ENCODE measurements at places on chromosomes 7 and 10.

DNA sequence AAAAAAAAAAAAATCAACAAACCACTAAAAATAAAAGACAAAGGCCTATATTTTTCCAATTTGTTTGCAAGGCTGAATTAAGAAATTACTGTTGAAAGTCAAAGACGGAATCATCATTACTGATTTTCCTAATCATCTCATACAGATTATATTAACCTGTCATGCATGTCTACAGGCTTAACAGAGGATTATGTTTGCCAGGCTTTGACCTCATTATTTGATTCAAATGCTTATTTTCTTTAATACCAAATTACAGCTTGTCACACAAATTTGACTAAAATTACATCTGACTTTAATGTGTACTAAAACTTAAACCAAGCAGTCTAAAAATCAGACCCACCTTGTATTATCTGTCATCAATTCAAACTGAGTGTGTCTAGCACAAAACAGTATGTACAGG, 21.2 kb downstream of the KIF5B start:
- no peak for DNase-seq

DNA sequence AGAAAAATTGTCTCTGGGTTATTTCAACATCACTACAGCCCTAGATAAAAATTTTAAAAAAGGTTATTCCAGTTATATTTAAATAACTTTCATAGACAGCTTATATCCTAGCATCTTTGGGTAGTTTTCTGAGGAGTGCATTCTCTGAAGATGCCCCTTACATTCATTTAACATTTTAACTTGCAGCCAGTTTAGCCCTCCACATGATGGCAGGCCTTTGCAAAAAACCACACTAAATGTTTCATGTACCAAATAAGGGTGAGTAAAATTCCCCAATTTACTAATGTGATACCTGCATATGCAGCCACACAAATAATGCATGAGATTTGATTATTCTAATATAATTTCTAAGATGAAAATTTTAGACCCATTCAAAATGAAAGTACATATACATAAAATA, 108.4 kb upstream of the ZWINT start:
- DNase-seq: no peak

- DNase-seq: no peak
Observed at GRCh38 chr10:18340496-18341051, 200.3 kb downstream of the CACNB2 start.

- DNase-seq: no peak
Observed at GRCh38 chr7:39133088-39133487, 155.4 kb downstream of the POU6F2 start.

- DNase-seq: peak; percentile 9
Observed at GRCh38 chr10:93541402-93542357, 24.8 kb upstream of the FFAR4 start.

DNA sequence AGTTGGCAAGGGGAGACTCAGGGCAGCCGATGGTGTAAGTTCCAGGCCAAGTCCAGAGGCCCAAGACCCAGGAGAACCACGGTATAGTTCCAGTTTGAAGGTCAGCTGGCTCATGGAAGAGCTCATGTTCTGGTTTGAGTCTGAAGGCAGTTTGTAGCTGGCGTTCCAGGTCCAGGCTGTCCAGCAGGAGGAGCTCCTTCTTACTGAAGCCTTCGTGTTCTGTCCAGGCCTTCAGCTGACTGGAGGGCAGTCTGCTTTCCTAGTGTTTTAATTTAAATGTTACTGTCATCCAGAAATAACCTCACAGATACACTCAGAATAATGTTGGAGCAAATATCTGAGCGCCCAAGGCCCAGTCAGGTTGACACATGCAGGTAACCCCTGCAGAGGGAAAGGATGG, 4.2 kb downstream of the SUN1 start:
- no peak for DNase-seq

GRCh38 chr7:107408349-107408748, 61.5 kb upstream of the GPR22 start:
- DNase-seq: no peak

- no peak for DNase-seq
Observed at GRCh38 chr10:28293236-28294168, 9.4 kb downstream of the MPP7 start.

DNA sequence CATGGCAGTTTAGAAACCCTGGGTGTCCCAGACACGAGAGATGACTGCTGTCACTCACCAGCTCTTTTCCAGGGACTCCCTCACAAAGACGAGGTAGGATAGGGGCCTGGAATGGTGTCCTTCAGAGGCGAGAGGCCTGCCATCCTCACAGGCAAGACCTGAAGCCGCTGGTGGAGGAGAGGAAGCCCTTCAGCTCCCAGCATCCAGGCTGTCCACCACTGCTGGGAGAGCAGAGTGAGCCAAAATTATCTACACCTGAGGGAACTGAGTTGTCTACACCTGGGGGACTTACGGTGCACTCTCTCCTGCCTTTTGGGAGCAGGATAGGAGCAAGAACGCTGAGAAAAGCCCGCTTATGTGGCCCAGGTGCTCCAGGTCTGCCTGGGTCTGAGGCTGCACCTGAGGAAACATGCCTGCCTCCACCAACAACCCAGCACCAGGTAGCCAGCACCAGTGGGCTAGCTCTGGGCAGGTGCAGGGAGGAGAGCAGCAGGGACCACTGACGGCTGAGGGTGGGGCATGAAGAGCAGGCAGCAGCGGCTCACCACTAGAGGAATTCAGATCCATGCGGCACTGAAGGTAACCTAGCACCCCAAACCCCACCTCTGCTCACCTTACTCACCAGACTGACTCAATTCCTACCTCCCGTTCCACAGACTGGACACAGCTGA, 357.2 kb downstream of the SH2D4B start:
- DNase-seq: no peak

DNA sequence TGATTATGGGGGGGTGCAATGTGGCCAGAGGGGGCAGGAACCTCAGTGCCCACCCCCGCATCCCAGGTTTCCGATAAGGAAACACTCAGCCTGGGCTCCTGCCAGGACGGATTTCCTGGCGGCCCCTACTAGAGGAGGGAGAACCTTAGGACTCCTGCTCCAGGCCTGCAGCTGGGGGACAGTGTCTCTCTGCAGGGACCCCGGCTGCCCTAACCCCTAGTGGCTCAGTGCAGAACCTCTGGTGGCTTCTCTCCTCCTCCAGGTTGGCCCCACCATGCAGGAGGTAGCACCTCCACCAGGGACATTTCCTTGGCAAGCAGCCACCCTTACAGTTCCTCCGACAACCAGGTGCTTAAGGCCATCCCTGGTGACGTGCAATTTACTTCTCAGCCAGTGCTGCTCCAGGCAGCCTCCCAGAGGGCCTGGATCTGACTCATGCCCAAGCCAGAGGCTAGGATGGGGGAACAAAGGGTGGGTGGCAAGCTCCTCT, 31.9 kb downstream of the SH2B2 start:
- DNase-seq: no peak

GRCh38 chr10:37713642-37714041, 143.8 kb downstream of the ZNF248 start:
- no peak for DNase-seq

- DNase-seq: no peak
Observed at GRCh38 chr10:63055705-63056104, 77.4 kb upstream of the NRBF2 start.

GRCh38 chr10:14554491-14555205, 220.0 kb downstream of the FAM107B start:
- no peak for DNase-seq

DNA sequence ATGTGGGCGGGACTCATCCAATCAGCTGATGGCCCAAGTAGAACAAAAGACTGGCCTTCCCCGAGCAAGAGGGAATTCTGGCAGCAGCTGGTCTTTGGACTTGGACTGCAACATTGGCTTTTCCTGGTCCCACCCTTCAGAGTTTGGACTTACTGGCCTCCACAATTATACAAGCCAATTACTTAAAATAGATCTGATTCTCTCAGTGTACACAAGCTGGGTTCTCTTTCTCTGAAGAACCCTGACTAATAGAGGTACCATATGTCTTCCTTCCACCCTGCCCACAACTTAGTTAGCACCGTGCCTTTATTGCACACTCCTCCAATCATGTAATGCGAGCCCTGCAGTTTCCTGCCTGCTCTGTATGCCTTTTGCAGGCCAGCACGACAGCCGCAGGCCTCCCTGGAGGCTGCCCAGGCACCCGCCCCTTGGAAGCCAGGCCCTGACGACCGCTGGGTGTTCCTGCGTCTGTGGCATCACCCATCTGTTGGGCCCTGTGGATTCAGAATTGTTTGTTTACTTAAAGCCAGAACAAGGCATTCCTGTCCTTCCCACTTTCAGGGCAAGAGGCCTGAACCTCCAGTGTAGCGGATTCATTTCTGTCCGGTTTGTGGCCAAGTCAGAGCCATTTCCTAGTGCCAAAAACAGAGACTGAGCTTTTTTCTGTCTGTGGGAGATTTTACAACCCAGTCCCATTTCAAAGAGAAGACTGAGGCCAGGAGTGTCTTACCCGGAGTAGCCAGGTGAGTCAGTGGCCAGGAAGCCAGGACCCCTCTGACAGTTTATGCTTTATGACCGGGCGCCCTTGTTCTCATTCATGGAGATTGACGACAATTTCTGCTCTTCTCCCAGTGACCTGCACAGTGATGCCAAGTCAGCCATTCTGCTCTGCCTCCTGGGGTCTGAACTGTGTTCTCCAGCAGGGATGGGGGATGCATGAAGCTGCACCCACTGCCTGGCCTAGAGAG, 968 bp upstream of the INMT start:
- DNase-seq: no peak

GRCh38 chr7:13106513-13106912, 419.1 kb downstream of the ARL4A start:
- DNase-seq: no peak

DNA sequence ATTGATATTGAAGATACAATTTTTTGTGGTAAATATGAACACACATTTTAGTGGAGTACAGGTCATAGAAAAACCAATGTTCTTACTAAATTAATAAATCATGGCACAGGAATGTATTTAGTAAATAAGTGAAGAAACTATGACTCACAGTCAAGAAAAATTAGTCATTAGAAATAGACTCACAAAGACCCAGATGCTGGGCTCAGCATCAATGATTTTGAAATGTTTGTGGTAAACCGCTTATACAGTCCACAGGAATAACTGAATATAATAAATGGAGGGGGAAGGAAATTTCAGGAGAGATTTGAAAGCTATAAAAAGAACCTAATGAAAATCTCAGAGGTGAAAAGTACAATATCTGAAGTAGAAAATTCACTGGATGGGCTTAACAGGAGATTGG, 138.3 kb upstream of the ADCY1 start:
- no peak for DNase-seq

- DNase-seq: no peak
Observed at GRCh38 chr7:69789563-69789962, 191.3 kb downstream of the AUTS2 start.

DNA sequence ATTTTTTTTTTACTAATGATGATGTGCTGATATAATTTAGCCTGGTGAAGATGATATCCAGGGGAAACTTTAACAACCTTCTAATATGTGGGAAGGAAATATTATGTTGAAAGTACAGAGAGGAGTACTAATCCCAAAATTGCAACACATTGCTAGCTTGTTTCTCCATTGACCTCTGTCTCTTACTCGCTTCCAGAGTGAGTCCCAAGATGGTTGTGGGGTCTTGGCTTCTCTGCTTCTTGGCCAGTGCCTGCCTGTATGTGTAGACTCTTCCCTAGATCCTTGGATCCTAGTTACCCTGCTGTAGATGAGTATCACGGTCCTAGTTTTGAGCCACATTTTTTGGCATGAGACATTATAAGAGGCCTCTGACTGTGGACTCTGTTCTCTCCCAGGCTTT, 17.5 kb downstream of the BMPER start:
- DNase-seq: no peak

- no peak for DNase-seq
Observed at GRCh38 chr10:42874713-42875387, 92.3 kb downstream of the BMS1 start.

DNA sequence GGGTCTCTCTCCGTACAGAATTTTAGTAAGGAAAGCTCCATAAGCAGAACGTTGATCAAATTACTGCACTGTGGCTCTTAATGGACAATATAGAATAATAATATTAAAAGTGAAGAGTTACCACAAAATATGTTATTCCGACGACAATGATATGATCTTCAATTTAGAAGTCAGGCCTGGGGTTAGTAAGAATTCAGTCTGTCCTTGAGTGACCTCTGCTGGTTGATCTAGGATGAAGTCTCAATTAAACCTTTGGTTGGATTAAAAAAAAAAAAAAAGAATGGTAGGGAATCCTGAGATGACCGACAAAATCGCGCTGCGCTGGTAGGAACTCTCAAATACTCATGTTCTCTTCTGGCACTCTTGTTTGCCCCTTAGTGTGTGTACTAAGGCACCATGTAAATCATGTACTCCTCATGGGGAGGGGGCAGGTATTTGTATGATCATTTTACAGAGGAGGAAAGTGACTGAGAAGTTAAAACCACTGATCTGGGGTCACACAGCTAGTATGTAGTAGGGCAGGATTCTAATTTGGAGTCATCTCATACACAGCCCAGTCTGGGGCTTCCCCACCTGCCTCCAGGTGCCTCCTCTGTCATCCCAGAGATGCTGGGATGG, 161.3 kb upstream of the NPVF start:
- DNase-seq: peak; percentile 8

GRCh38 chr7:25026156-25026555, 46.2 kb upstream of the OSBPL3 start:
- no peak for DNase-seq

GRCh38 chr7:49812534-49812933, 39.1 kb downstream of the VWC2 start:
- DNase-seq: no peak

DNA sequence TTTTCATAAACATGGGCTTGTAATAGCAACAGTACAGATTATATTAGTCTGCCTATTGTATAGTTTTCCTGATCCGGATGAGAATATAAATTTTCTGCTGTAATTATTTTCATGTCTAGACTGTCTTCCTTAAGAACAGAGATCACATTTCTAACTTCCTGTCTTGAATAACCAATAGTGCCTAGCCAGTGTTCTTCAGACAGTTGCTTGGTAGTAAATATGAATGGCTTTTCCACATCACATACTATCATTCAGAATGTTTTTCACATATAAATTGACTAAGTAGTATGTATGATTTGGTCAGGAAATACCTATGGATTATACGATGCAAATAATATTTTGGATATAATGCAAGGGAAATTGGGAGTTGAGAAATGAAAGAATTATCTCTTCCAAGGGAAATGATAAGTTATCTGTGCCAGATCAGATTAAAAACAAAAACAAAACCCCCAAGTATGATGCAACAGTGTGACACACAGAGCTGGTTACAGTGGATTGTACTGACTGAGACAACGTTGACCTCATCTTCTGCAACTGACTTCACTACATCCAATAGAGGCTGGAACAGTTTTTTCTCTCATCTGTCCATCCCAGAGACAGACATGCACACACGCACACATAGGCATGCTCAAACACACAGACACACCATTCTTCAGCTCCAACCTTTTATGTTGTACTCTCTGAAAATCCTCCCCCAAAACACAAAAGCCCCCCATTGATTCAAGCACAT, 16.4 kb downstream of the ITGA8 start:
- no peak for DNase-seq

Data from stimulated activated CD4-positive, alpha-beta T cell treated with anti-CD3 and anti-CD28 coated beads, Interleukin-12 subunit alpha, Interleukin-12 subunit beta, amount 100 ng/mL, for 48 hours (primary cell).